ENCODE measurements at places on chromosomes 16 and 17. TPM values are rescaled to one million over a fixed set of nuclear protein-coding genes. Genes with fewer than 3 reads are reported as not detected.
A peak's percentile ranks its signal among the peaks of the same experiment; 100 is the strongest.

DNA sequence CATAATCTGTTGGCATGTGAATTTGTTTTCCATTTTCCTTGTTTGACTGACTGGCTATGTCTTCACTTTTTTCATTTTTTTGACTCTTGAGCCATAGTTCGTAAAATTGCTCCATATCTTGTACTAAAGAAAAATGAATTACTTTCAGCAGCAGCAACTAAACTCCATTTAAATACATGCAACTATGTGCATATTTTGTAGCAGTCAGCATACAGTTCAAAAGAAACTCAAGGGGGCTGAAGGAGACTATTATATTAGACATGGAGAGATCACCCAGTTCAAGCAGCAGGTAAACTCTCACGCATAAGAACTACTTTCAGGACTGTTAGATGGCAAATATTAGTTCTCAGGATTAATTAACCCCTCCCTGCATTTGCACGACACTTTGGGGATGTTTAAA, 13.6 kb upstream of the TXNDC11 start:
- no peak for DNase-seq

DNA sequence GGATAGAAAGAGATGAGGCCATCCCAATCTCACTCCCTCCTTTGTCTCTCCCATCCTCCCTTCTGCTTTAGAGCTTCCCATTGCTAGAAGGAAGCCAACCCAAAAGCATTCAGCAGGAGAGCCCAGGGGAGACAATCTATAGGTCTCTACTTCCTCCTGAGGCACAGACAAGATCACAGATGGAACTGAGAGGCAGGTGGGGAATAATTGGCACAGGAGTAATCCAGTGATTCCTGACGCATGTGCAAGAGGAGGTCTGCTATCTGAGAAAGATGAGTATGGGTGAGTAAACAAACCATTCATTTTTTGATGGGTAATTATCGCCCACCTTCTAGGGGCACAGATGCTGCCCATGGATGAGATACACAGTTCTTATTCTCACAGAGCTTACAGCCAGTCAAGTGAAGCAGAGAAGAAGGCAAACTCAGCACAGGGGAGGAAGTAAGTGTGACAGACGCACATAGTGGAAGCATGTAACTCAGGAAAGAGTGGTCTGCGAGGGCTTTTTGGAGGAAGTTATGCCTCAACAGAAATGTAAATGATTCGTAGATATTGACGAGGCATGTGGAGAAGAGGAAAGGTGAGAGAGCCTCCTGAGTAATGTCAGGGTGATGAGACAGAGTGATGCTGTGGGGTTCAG, 88.9 kb upstream of the HLF start:
- DNase-seq: no peak

DNA sequence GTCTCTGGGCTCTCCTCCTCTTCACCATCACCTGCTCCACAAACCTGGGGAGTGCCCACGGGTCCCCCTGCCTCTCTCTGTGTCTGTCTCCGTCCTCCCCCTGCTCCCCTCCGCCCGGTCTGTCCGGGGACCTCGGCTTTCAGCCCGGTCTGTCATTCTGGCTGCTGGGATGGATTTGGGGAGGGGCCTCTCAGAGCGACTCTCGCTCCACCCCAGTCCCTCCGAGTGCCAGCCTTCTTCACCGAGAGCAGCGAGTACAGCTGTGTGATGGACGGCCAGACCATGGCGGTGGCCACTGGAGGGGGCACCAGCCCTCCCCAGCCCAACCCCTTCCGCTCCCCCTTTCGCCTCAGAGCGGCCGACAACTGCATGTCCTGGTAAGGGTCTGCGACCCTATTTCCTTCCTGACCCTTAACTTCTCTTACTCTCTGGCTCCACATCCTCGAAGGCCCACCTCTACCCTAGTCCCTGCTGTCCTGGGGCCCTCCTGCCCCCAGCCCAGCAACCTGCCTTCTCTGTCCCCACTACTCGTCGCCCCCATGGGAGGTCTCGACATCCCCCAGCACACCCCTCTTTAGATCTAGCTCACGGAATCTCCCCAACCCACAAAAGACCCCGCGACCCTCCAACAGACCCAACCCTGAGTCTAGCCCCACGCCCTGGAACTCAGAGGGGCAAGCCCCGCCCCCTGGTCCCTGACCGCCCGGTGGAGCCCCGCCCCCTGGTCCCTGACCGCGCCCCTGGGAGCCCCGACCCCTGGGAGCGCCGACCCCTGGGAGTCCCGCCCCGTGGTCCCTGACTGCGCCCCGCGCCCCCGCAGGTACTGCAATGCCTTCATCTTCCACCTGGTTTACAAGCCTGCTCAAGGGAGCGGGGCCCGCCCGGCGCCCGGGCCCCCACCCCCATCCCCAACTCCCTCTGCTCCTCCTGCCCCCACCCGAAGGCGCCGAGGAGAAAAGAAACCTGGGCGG, 5.6 kb upstream of the CXCL16 start:
- DNase-seq: no peak

DNA sequence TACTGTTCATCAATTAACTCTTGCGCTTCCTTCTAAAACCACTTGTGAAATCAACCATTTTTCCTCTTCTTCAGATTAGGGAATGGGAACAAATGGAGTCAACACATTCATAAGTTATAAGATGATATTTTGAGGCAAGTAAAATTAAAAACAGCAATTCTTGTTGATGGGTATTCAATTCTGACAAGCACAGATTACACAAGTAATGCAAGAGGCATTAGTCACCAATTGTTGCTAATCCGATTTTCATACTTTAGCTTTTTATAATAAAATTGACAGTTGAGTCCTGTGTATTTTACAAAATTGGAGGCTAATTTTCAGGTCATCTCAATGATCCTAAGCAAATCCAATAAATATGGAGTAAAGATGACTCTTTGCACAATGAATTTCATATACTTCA, 918.4 kb upstream of the SOX9 start:
- DNase-seq: no peak

Gene CCDC102A
- total RNA-seq: 13.5 TPM

GRCh38 chr16:64669573-64669972, 452.3 kb downstream of the CDH11 start:
- no peak for DNase-seq

GRCh38 chr17:71430281-71430680, 690.5 kb upstream of the SOX9 start:
- no peak for DNase-seq

Gene KIFC3
- 40.7 TPM for total RNA-seq

DNA sequence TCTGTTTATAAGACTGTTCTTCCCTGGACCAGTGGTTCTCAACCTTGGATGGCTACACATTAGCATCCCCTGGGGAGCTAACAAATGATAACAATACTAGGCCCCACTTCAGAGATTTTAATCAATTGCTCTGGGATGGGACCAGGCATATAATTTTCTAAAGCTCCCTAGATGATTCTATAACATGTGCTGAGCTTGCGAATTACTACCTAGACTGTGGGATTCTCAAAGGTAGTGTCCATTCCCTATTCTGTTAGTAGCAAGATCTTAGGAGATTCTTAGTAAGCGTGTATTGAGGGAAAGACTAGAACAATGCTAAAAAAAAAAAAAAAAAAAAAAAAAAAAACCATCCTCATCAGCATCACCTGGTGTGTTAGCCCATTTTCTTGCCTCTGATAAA, 412.0 kb upstream of the CDH5 start:
- DNase-seq: no peak

GRCh38 chr17:34527136-34527907, 52.1 kb upstream of the TMEM132E start:
- no peak for DNase-seq

GRCh38 chr16:56477096-56477878, 25.9 kb downstream of the OGFOD1 start:
- peak; percentile 5 for DNase-seq

DNA sequence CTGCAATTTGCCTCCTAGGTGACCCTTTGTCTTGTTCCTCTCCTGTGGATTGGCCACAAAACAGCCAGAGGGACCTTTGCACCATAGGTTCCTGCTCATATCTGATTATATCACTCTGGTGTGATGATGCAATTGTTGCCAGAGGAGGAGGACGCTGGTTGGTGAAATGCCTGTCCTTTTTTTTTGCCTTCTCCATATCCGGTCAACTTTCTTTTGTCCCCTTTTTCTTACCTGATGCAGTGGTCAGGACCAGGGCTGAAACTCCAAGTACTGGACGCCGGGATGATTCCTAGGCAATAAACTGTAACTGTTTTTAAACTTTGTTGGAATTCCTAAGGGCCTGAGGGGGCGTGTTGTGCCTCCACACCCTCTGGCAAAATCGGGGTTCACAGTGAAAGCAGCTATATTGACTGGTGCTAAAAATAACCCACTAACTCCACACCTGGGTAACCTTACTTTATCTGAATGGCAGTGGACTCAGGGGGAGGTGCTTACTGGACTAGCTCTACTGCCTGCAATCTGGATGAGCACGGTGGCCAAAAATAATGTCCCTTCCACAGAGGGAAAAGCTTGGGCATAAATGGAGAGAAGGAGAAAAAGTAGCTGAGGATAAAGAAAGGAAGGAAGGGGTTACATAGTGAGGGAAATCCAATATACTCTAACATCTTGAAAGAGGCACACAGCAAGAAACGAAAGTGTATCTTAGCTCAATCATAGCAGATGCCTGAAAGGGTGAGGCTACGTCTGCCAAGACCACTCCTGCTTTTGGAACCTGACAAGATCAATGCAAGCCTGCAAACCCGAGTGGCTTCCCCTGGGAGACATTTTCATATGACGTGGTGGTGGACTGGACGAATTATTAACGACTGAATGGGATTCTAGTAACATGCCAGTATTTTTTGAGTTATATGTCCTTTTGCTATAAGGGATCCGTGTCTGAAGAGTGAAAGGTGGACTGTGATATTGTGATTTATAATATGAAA, 28.4 kb upstream of the ZNF423 start:
- DNase-seq: no peak

GRCh38 chr16:49528866-49529288, 155.3 kb downstream of the C16orf78 start:
- no peak for DNase-seq

GRCh38 chr17:74433421-74434121, 1.7 kb downstream of the GPRC5C start:
- peak; percentile 51 for DNase-seq

DNA sequence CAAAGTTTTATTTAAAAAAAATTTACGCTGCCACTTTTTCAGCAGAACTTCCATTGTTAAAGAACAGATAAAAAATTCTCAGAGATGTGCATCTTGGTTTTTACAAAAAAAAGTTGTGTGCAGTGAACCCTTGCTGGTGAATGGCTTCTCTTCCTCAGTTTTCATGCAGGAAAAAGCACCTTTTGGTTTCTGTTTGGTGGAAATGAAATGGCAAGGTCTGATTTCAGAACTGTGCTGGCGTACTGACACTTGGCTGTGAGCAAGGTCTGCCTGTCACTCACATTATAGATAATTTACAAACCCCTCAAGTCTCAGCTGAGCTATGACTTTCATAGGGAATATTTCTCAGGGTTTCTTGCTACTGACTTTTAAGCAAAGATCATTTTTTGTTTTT, 5.7 kb upstream of the SALL1 start:
- no peak for DNase-seq

DNA sequence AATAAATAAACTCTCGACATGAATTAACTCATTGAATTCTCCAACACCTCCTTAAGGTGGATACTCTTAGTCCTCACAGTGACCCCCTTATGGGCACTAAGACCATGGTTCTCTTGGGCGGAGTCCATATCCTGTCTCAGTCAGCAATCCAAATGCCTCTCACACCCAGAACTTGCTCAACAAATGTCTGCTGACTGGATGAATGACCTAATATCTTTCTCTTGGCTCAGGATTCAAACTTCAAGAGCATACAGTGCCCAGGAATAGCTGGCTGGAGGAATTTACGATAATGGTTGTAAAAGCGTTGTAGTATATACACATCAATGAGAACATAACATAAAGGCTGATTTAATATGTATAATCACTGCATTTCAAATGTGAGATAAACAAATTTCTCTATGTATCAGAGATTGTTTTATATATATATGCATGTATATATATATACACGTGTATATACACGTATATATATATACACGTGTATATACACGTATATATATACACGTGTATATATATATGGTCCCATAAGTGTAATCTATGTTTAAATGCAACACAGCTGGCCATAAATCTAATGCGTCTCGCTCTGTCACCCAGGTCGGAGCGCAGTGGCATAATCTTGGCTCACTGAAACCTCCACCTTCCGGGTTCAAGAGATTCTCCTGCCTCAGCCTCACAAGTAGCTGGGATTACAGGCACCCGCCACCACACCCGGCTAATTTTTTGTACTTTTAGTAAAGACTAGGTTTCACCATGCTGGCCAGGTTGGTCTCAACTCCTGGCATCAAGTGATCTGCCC, 6.5 kb upstream of the UBB start:
- peak; percentile 84 for DNase-seq

GRCh38 chr16:3514621-3515020, 13.8 kb downstream of the CLUAP1 start:
- DNase-seq: no peak

DNA sequence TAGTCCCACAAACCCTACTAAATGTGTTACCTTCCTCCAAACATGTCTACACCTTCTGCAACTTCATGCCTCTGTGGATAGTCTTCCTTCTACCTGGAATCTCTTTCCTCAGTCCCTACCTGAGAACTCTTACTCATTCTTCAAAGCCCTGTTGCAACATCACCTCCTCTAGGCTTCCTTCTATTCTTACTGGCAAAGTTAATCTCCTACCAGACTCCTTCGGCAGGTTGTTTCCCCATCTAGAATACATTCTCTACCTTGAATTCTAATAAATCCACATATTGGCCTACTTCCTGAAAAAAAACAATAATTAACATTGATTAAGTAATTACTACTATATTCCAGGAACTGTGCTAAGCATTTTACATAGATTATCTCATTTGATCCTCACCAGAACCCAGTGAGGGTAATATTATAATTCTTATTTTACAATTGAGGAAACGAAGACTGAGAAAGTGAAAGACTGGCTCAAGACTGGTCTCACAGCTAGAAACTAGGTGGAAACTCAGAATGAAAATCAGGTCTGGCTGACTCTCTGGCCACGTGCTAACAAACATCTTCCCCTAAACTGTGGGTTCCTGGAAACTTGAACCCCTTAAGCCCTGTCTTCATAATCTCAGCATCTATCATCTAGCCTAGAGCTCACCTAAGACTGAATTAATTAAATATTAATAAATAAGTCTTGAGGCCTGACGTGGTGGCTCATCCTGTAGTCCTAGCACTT, 4.6 kb upstream of the STAT3 start:
- DNase-seq: no peak

Gene SPATA22
- 1.2 TPM for total RNA-seq

Gene HSD11B2
- total RNA-seq: 1.4 TPM

DNA sequence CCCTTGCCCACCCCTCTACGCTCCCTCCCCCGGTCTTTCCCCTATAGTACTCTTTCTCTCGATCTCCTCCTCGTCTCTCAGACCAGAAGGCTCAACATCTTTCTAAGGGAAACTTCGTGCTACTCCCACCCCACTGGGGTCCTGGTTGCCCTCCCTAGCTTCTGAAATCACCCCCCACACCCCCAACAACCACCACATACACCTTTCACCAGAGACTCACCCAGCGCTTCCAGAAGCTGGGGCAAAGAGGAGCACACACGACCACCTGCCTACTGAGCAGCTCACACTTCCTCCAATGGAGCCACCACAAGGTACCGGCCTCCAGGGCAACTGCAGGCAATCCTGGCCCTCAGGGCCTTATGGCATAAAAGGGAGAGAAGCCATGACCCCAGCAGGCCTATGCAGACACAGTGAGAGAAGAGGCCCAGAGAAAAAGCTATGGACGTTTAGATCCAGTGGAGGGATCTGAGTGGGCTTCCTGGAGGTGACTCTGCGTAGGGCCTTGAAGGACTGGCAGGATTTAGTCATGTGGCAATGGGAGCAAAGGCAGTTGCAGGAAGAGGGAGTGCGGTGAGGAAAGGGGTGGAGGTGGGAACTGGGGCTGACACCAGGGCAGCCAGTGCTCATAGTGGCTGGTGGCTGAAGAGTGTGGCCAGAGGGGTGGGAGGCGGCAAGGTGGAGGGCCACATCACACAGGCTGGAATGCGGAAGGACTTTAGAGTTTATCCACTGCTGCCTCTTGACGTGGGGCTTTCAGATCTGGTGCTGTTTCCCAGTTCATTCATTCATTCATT, 12.1 kb upstream of the TMEM92 start:
- no peak for DNase-seq

Data from umbilical cord (tissue), 2 donors.